ENCODE measurements at places on chromosomes 5 and 9. TPM values are rescaled to one million over a fixed set of nuclear protein-coding genes. Genes with fewer than 3 reads are reported as not detected.
A peak's percentile ranks its signal among the peaks of the same experiment; 100 is the strongest.

Gene ADAMTS16
- total RNA-seq: 0.17 TPM

Gene PSD2
- total RNA-seq: 0.17 TPM

DNA sequence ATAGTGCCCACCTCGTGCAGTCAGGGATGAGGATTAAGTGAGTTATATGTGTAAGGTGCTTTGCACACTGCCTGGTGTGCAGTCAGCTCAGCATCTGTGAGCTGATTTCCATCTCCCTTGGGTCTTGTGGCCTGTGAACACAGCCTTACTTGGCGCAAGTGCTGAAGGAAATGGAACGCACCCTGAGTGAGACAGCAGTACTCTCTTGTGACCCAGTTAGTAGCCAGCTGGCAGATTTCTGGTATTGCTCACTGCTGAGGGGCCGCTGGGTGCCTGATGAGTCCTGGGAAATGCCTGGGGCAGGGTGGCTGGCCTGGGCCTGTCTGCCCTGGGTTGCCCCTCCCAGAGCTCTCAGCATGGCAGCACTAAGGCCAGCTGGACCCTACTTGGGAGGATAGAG lies 90.9 kb upstream of the BOD1 start:
- DNase-seq: peak; percentile 4
- no peaks in the 10 kb centered on the region for H3K36me3 ChIP-seq
- no peaks in the 10 kb centered on the region for H3K27me3 ChIP-seq
- H3K4me1 ChIP-seq: no peaks in the 10 kb centered on the region
- H3K27ac ChIP-seq: no peak overlapping the region

GRCh38 chr5:174383210-174384167 lies 338.0 kb downstream of the NSG2 start:
- no peak for DNase-seq
- no peaks in the 10 kb centered on the region for H3K27me3 ChIP-seq

Gene SOWAHA
- total RNA-seq: 0.17 TPM

Gene NOXA1
- 0.77 TPM for total RNA-seq

GRCh38 chr5:142881784-142882126 lies 111.6 kb downstream of the ARHGAP26 start:
- H3K4me1 ChIP-seq: peaks cover 15% of the 10 kb centered on the region
- no peak overlapping the region for H3K4me3 ChIP-seq
- no peak overlapping the region for H3K27ac ChIP-seq
- DNase-seq: no peak
- H3K27me3 ChIP-seq: no peaks in the 10 kb centered on the region

Gene PRSS3
- 0.26 TPM for total RNA-seq

- peak; percentile 67 for DNase-seq
- H3K4me1 ChIP-seq: no peaks in the 10 kb centered on the region
- peak overlapping the region; percentile 26 for H3K4me3 ChIP-seq
- H3K27ac ChIP-seq: peak overlapping the region; percentile 27
These were observed 131.5 kb downstream of the AGTPBP1 start for GRCh38 chr9:85610074-85610860.

DNA sequence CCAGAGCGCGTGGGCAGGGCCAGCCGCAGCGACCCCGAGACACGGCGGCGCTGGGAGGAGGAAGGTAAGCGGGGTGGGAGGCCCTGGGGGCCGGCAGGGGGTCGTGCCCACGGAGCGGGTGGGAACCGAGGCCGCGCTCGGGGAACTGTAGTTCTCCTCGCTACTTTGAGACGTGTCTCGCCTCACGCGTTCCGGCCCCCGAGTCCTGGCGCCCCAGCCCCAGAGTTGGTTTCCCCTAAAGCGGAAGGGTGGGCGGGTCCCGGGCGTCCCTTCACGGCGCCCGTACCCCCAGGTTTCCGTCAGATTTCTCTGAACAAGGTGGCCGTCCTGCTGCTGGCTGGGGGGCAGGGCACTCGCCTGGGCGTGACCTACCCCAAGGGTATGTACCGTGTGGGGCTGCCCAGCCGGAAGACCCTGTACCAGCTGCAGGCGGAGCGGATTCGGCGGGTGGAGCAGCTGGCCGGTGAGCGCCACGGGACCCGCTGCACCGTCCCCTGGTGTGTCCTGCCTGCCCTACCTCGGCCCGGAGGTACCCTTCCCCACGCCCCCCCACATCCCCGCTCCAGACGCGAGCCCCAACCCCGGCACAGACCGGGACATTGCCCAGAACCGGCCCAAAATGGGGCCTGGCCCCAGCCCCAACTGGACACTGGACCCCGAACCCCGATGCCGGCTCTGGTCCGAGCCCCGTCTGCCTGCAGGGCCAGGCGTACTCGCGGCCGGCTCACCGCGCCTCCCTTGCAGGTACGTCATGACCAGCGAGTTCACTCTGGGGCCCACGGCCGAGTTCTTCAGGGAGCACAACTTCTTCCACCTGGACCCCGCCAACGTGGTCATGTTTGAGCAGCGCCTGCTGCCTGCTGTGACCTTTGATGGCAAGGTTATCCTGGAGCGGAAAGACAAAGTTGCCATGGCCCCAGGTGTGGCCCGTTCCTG lies 709 bp downstream of the UAP1L1 start:
- no peak for DNase-seq
- H3K4me3 ChIP-seq: peak overlapping the region; percentile 80
- H3K4me1 ChIP-seq: peaks cover 15% of the 10 kb centered on the region
- no peaks in the 10 kb centered on the region for H3K27me3 ChIP-seq
- H3K36me3 ChIP-seq: peaks cover 38% of the 10 kb centered on the region
- peak overlapping the region; percentile 44 for H3K27ac ChIP-seq

DNA sequence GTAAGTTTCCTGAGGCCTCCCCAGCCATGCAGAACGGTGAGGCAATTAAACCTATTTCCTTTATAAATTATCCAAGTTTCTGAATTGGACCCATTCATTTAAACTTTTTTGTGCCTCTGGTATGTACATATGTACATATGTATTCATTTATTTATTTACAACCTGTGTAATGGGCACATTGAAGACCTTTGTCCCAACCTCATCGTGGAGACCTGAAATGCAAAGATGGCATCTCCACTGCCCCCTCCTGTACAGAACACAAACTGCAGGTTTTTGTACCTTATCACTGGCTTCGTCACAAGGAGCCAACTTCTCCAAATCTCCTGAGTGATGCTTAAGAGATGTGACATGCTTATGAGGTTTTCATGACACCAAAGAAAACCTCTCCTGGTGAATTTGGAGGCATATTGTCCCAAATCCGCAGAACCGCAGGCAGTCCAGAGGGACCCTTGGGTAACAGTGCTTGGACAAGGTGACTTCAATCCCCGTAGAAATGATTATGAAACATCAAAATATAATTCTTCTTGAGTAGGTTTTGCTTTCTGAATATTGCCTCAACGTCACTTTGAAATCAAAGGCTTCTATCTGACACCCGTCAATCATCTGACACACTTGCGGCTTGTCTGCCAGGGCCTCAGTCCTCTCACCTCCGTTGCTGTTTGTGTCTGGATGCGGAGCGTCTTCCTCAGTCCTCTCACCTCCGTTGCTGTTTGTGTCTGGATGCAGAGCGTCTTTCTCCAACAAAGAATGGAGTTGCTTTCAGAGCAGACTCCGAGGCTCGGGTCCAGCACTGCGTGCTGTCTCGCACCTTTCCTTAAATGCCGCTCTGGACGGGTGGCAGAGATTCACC lies 135.0 kb upstream of the IRX4 start:
- no peaks in the 10 kb centered on the region for H3K36me3 ChIP-seq
- H3K4me3 ChIP-seq: no peak overlapping the region
- H3K27me3 ChIP-seq: no peaks in the 10 kb centered on the region

Gene PSAT1
- 115 TPM for total RNA-seq

Gene ZNF474
- total RNA-seq: under 0.01 TPM

GRCh38 chr5:68456756-68457217 lies 241.2 kb downstream of the PIK3R1 start:
- no peak overlapping the region for H3K27ac ChIP-seq
- no peaks in the 10 kb centered on the region for H3K36me3 ChIP-seq
- peaks cover 3% of the 10 kb centered on the region for H3K4me1 ChIP-seq
- peak; percentile 70 for DNase-seq

DNA sequence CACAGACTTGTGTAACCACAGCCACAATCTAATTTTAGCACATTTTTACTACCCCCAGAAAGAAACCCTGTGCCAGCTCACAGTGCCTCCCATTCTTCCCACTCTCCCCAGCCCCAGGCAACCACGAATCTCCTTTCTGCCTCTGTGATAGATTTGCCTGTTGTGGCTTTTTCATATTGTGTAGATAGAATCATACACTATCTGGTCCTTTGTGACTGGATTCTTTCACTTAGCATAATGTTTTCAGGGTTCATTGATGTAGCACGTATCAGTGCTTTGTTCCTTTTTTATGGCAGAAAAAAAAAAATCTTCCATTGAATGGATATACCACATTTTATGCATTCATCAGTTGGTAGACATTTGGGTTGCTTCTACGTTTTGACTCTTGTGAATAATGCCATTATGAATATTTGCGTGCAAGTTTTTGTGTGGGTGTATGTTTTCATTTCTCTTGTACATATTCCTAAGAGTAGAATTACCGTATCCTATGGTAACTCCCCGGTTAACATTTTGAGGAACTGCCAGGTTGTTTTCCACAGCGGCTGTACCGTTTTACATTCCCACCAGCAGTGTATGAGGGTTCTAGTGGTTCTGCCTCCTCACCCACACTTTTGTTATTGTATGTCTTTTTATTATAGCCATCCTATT lies 64.5 kb downstream of the RCL1 start:
- H3K4me1 ChIP-seq: peaks cover 7% of the 10 kb centered on the region
- DNase-seq: peak; percentile 34
- no peaks in the 10 kb centered on the region for H3K27me3 ChIP-seq
- H3K27ac ChIP-seq: no peak overlapping the region

Gene CCNJL
- total RNA-seq: not detected

DNA sequence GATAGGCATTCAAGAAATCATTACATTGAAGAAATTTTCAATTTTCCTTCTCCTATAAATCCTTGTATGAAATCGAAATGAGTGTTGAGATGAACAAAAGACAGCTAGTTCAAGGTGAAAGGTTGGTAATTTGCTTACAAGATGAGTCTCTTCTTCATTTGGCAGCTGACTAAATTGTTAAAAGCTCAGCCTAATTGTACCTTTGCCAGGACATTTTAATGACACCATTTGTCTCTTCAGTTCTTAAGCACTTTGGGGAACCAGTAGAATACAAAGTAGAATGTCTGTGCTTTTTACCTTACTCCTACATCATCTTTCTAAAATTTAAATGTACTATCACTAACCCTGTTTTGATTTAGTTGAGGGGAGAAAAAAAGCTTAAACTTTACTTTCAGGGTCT lies 59.4 kb downstream of the GRAMD2B start:
- no peak for DNase-seq
- no peaks in the 10 kb centered on the region for H3K4me1 ChIP-seq
- H3K36me3 ChIP-seq: peaks cover 6% of the 10 kb centered on the region
- no peaks in the 10 kb centered on the region for H3K27me3 ChIP-seq
- H3K4me3 ChIP-seq: no peak overlapping the region

All from fibroblast of lung (primary cell).